ENCODE measurements at places on chromosomes 4 and X.

GRCh38 chrX:31367816-31368215 lies 296.0 kb upstream of the FTHL17 start:
- no peak for DNase-seq

DNA sequence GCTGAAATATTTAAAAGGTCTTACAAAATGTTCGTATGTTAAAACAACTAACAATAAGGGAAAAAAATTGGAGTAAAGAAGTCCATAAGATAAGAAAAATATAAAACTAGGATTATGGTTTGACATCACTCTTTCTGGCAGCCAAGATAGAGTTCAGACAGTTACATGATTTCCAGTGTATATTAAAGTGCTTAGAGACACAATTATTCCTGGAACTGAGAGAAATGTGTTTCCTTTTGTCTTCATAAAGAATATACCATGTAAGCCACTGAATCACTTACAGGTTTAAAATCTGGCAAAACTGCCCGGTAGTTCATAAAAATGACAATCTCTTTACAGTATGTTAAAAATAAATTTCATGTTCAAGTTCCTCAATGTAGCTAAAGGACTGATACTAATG lies 538.7 kb upstream of the ATOH1 start:
- no peak for DNase-seq

DNA sequence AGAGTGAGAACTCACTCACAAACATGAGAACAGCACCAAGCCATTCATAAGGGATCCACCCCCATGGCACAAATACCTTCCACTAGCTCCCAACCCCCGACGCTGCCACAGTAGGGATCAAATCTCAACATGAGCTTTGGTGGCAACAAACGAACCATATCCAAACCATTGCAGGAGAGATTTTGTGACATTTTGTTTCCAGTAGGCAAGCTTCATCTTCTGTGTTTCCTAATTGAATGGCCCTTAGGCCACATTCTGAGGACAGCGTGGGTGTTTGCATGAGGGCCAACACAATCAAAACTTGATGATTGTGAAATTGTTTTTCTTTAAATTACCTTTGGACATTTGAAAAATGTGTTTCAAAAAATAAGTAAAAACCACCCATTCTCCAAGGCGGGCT lies 102.6 kb upstream of the LNX1 start:
- no peak for DNase-seq

DNA sequence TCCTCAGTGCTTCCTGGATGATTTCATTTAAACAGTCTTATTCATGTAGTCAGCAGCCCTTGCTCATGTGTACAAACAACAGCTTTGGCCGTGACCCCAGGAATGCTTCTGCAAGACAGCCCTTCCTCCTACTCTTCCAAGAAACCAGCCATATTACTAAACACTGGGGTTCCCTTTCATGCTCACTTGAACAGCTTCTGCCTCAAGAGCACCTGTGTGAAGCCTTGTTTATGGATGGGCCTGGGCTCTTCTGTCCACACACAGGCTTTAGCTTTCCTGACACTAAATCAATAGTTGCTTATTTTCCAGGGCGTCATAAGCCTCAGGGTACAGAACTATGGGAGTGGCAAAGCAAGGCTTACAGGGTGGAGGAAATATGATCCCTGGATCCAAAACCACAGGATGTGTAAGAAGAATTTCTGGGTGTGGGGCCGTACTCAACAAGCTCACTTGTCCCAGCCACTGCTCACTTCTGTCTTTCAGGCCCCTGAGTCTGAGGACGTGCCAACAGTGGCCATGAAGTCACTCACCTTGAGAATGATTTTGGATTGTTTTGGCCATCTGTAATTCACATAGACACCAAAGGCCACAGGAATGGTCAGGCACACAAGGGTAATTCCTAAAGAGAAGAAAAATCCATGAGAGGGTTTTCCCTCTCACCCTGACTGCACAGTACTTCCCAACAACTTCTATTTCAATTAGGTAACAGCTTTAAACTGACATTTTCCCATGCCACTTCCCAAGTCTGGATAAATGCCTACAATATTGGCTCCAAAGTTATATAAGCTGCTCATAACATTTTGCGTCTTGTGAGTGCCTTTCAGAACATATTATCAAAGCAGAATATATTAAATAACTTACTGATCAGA lies 17.7 kb downstream of the SLC10A6 start:
- peak; percentile 93 for DNase-seq

DNA sequence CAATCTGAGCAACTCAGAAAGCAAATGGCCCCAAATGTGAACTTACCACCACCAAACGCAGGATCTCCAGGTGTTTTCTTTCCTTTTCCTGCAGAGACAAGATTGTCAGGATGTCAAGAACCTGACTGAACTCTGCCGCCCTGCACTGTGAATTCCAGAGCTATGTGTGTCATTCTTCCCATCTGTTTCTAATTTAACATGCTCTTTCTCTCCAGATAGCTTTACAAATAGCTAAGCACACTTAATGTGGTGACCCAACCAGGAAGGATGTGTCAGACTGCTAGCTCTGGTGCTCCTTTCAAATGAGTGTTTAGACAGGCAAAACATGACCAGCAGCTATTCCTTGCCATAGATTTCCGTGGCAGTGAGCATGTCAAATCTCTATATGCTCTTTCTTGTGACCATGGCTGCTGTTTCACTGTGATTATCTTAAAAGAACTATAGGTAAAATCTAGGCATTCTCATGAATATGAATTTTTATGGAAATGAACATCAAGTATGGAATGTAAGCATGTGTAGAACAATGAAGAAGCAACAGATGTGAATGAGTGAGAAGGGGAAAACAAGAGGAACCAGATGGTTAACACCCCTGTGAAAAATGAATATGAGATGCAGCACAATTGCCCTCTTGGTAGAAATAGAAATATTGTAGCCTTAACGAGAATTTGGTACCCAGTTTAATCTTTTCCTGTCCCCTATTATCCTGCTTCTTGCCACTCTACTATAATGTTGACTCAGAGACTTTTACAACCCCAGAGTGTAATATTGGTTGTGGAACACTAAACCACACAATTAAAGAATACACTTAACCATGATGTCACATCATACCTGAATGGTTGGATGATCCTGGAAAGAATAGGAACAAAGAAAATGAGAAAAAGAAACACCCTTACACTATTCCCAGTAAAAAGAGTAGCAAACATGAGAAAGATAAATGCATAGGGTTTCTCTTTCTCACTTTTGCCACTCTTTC lies 247.8 kb upstream of the DKK2 start:
- DNase-seq, result peak; percentile 94

DNA sequence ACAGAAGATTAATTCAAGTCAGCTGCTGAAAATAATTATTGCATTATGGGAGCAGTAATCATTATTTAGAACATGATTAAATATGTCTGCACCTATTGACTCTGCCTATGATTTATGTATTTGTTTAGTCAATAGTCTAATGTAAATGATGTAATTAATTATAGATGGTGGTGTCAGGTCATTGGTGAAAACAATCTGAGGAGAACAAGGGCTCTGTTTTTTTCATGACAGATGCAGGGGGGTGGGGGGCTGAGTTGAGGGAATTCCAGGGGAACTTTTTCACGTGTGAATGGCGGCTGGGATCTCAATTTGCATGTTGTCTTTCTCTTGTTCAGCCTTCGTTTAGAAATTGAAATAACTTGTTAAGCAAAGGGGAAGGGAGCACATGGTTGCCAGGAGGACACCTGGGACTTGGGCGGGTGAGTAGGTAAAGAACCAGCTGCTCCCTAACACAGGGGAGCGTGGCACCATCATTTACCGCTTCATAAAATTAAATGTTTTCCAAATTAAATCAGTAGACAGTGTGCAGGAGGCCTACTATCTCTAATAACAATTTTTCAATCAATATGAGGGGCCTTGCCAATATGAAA lies 65.4 kb downstream of the NKX6-1 start:
- no peak for DNase-seq

- DNase-seq, result peak; percentile 25
Measured at GRCh38 chrX:131572372-131573014, 28.6 kb downstream of the OR13H1 start.

DNA sequence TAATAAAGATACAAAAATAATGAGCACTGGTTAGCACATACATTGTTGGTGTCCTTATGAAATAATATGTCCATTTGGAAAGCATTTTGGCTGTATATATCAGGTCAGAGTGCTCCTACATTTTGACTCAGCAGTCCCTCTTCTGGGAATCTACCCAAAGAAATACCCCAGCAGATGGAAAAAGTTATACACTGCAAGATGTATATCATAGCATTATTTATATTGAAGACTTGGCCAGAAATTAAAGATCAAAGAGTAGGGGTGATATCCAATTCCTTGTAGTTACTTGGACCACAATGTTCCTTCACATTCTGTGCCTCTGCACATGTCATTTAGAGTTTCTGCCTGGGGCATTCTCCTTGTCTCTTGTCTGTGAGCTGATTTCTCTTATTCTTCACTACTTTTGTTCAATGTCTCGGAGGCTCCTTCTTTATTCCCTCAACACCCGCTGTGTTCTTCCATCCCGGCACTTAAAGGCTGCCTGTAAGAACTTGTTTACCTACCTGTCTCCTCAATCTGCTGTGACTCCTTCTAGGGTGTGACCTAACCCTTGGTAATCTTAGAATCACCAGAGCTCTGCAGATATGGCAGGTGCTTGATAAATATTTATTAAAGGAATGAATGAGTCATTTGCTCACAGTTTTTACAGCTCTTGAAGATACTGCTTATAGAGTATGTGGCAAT lies 3.1 kb upstream of the TSPAN5 start:
- no peak for DNase-seq

DNA sequence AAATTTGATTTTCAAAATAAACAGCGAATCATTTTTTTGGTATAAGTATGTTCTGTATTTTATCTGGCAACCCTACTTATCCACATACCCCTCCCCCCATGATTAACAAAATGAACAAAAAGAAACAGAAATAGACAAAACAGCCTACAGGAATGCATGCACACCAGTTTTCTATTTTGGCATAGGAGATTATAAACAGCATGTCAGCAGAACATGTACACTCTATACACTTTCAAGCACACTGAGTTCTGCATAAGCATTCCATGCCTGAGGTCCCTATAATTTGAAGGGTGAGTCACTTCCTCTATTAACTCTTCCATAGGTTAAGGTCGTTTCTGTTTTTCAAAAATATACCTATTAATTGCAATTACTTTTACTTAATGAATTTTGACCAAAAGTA lies 28.0 kb upstream of the ZNF280C start:
- DNase-seq, result peak; percentile 6

GRCh38 chr4:123916821-123917220 lies 520.2 kb downstream of the SPRY1 start:
- no peak for DNase-seq

GRCh38 chrX:137431693-137432488 lies 134.0 kb upstream of the ZIC3 start:
- no peak for DNase-seq

GRCh38 chr4:29326816-29327215 lies 1393.4 kb upstream of the PCDH7 start:
- peak; percentile 83 for DNase-seq

DNA sequence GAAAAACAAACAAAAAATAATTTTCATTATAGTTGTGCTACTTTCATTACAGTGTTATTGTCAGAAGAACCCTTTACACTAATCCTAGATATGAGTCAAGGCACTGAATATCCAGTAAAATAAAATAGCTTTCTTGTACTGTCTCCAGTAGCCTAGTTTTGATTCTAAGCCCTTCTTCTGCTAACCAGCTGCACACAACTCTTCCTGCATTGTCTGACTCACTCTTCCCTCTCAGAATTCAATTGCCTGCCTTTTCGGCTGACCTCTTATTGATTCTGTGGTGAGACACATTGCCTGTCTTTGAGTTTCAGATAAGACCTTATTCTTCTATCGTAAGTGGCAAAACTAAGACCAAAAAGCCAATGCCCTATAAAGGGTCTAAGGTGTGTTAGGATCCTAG lies 26.7 kb upstream of the PCDH18 start:
- peak; percentile 60 for DNase-seq

DNA sequence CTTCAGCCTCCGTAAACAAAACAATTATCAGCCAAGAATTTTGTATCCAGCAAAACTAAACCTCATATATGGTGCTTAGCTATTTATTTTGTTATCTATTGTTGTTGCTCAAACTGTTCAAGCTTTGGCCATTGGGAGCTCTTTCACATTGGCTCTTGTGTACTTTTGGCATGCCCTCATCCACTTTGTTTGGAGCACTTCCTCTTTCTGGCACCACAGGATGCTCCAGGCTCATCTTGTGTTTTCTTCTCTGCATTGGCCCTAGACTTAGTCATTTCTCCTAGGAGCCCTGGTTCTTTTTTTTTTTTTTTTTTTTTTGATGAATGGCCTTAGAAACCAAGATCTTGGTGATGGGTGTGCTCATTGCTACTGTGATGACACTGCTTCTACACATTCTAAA lies 74.5 kb downstream of the DIPK2B start:
- peak; percentile 1 for DNase-seq

GRCh38 chr4:138055890-138056289 lies 186.3 kb downstream of the SLC7A11 start:
- DNase-seq, result no peak

DNA sequence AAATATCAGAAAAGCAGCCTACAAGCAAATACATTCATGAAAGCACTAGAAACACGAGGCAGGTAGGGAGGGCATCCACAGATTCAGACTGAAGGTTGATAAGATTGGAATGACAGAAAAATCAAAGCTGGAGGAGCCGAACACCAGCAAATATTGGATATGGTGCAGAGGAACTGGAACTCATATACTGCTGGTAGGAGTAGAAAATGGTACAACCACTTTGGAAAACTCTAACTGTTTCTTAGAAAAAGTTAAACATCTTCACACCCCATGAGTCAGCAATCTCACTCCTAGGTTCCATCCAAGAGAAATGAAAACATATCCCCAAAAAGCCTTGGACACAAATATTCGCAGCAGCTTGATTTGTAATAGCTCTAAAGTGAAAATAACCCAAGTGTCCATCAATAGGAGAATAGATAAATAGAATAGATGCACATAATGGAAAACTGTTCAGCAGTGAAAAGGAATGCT lies 27.1 kb downstream of the CD99L2 start:
- DNase-seq, result no peak

GRCh38 chr4:24777536-24778463 lies 17.6 kb upstream of the SOD3 start:
- no peak for DNase-seq

DNA sequence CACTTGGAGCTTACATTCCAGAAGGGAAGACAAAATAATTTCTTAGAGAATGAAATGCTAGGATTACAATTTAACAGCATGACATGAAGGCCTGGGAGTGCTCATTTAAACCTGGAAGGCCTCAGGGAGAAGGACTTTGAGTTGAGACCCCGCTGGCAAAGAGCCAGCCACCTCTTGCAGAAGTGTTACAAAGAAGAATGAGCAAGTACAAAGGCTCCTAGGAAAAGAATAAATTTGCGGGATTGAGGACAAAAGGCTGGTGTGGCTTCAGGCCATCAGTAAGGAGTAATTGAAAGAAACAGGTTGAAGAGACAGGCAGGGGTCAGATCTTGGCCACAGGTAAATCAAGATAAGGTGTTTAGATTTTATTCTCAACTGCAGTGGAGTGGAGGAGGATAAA lies 3.1 kb upstream of the ELOVL6 start:
- DNase-seq, result no peak

DNA sequence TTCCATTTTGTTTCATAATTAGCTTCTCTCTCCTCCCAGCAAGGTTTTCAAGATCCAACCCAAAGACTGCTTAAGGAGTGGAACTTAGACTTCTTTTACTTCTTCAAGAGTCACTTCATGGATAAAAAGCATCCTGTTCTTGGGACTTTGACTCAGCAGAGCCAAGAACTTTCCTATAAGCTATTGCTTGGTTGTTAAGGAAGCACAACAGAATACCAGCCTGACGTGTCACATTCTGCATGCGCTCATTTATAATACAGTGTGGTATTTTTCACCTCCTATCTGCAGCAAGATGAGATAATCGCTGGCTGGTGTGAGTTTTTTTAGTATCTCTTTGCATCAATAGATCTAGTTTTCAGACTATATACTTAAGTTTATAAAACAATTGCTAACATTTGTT lies 152.1 kb downstream of the PALLD start:
- peak; percentile 80 for DNase-seq

Measured in HT1080 (cell line).